Activated T-helper 1 cell treated with anti-CD3 and anti-CD28 coated beads, Interleukin-2, amount 50 U/mL, for 16 hours (primary cell): ENCODE measurements at places on chromosomes 5 and 9.

DNA sequence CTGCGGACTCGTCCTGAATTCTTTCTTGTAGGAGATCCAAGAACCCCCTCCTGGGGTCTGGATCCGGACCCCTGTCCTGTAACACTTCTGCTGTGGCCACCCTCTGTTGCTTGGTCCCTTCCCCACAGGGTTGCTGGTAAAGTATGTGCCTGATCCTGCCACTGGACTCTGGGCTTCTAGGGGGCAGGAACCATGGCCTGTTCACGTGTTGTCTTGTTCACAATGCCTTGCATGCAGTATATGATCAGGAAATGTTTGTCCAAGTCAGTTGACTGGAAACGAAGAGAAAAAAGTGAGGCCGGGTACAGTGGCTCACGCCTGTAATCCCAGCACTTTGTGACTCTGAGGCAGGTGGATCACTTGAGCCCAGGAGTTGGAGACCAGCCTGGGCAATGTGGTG is 139.3 kb upstream of the ALDH1B1 start:
- no peak for DNase-seq

DNA sequence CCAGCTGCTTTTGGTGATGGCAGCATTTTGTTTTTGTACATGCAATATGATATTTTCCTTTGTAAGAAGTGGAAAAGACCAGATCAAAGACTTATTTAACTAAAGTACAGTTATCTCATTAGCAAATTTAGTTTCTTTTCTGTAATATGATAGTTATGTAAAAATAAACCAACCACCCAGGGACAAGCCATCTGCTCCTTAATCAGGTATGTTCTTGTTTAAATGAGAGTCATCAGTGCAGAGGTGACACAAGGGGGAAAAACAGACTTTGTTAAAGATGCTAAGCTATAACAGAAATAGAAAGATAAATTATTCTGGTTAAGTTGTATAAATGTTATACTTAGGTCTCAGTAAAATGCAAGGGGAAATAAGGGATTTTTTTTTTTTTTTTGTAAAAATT is 805.7 kb upstream of the SEMA6A start:
- DNase-seq, result no peak

GRCh38 chr5:78113689-78114264 is 180.7 kb downstream of the AP3B1 start:
- DNase-seq, result no peak

DNA sequence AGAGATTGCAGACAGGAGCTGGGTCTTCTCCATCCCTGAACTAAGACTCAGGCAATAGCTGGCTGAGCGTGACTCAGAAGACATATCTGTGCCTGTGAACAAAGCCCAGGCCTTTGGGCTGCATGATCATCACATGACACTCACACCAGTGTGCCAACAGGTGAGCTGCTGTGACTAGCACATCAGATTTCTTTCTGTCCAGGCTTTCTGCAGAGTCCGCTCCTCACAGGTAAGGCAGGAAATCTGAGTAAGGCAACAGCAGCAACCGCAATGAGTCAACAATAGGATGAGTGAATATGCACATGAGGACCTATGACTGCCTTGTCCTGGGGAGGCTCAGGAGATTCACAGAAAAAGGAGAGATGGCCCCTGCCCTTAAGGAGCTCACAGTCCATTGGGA is 293.6 kb downstream of the ACTL7B start:
- DNase-seq, result no peak

DNA sequence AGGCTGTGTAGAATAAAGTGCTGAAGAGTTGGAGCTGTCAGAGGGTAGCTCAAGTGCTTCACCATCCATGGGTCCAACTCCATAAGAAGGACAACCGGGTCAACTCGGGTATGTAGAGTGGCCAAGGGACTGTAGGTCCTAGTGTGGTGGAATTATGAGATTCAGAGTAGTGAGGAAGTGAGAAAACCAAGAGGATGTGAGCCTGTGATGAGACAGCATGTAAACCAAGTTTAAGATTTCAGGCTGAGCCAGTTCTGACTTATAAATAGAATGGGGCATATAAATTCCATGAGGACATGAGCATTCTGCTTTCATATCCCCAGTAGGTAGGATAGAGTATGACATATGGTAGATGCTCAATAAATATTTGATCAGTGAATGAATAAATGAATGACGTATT is 96.3 kb downstream of the CFAP95 start:
- DNase-seq, result no peak

DNA sequence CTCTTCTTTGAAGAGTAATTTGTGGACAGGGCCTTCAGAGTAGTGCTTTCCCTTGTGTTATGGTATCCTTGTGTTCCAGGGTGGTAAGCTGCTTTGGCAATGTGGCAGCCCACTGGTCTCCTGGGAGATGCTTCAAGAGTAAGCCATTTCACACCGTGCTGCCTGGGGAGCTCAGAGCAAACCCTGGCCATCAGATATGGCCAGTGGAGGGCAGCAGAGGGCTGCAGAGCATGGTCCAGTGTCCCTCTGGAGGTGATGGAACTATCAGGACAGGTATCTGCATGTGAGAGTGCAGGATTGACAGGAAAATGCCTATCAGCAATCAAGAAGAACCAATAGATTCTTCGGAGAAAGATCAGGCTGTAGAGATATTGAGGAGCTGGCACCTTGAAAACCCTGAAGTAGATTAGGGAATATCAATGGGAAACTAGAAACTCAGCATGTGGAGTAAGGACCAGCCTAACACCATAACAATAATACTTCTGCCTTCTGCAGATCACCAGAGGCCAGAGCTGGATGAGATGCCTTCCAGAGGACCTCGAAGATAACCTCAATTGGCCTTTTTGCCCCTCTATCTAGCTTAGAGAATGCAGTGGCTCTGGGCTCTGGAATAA is 90.8 kb downstream of the PLPPR1 start:
- DNase-seq, result no peak

DNA sequence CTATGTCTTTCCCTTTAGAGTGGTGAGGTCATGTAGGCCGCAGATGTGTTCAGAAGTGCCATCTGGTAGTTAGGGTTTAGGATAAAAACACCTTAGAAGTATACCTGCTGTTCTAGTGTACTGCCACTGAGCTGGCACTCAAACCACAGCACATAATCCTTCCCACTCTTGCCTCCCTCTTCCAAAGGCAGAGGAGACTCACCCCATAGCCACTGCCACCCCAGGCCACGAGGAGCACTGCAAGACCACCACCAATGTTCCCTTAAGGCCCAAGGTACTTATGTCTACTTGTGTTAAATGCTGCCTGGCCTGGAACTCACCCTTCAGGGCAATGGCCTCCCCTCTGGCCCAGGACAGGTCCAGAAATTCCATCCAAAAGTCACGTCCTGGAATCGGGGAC is 379.5 kb upstream of the EDIL3 start:
- DNase-seq, result no peak

DNA sequence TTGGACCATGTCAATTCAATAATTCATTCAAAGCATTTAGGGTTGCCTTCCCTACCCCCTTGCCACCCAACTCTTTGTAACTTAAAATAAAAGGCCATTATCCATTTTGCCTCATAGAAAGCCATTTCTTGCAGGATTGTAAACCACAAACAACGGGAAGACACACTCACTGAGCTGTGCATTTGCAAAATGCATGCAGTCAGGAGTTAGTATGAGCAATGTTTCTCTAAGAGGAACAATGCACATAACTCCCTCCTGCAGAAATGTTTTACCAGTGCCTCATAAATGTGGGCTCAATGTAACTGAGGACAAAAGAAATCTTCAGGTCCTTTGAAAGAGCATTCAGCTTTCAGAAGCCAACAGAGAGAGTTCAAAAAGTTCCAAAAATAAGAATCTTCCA is 98.5 kb upstream of the ABCA1 start:
- DNase-seq, result no peak

DNA sequence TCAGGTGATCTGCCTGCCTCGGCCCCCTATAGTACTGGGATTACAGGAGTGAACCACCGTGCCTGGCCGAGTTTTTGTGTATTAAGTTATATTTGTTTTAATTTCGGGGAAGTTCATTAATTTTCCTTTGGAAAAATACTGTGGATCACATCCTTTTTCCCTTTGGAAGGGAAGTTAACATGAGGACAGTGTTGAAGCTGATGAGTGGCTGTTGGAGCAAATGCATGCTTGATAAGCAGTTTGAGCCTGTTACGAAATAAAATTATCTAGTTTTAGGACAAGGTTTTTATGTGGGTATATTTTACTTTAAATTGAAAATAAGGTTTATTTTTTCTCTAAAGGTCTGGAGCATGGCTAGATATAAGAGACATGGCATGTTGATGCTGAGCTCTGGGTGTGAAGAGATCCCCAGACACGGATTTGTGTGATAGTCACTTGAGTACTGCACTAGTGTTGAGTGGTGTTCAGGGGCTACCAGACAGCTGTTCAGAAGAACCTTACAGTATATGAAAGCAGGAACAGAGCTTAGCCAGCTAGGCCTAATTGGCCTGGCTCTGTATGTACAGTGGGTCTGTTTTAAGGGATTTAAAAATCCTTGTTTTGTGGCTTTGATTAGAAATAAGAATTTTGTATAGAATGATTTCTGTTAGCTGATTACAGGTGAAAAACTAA is 17.4 kb downstream of the LMNB1 start:
- DNase-seq, result no peak

DNA sequence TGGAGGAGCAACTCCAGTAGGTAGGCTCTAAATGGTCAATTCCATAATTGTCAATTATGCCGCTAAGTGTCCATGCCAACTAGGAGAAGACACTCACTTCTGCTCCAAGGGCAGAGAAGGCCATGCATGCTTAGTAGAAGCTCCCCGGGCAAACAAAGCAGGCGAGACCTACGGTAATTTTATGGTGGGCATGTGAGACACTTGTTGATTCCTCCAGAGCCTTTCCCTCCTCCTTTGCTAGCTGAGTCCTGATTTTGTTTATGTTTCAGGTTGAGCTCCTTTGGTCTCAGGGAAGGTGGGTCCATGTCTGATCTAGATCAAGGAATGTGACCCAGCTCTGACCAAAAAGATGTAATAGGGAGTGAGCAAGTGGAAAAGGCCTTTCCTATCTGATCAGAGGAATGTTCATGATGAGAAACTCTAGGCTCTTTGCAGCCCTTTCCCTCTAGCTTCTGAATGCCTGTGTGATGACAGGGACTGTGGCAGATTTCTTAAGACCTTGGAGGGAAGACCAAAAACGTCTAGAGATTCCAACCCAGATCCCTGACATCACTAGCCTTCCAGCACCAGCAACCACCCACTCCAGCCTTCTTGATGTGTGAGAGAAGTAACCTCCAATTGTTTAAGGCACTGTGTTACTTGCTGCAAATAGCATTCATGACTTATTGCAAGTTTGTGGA is 7.7 kb upstream of the CPEB4 start:
- no peak for DNase-seq

GRCh38 chr9:135289081-135289491 is 190.5 kb upstream of the PPP1R26 start:
- no peak for DNase-seq
